Upper lobe of left lung (tissue), 6 donors: ENCODE measurements at places on chromosomes 1 and 21.

- no peak for DNase-seq
Measured at GRCh38 chr1:89538361-89538760, 13.7 kb downstream of the LRRC8B start.

GRCh38 chr1:150479927-150480352 lies 7.3 kb upstream of the TARS2 start:
- no peak for DNase-seq

- DNase-seq, result no peak
Measured at GRCh38 chr1:25034736-25035522, 104.9 kb upstream of the RUNX3 start.

GRCh38 chr1:51299981-51300670 lies 30.2 kb downstream of the TTC39A start:
- DNase-seq, result no peak

DNA sequence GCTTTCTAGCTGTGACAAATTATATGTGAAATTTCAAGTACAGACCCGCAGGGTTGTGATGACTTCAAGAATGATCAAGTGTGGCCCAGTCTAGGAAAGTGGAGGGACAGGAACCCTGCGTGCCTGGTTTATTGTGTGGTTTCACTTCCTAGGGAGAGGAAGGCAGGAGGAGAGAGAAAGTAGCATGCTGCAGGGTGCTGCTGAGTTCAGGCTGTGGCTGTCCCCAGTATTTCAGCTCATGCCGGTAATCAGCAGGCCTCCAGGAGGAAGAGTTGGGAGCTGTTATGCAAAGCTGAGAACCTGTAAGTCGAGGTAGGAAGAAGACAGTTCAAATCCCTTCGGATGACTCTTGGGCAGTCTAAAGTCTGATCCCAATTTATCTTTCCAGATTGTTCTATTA lies 140.4 kb downstream of the ROR1 start:
- no peak for DNase-seq

DNA sequence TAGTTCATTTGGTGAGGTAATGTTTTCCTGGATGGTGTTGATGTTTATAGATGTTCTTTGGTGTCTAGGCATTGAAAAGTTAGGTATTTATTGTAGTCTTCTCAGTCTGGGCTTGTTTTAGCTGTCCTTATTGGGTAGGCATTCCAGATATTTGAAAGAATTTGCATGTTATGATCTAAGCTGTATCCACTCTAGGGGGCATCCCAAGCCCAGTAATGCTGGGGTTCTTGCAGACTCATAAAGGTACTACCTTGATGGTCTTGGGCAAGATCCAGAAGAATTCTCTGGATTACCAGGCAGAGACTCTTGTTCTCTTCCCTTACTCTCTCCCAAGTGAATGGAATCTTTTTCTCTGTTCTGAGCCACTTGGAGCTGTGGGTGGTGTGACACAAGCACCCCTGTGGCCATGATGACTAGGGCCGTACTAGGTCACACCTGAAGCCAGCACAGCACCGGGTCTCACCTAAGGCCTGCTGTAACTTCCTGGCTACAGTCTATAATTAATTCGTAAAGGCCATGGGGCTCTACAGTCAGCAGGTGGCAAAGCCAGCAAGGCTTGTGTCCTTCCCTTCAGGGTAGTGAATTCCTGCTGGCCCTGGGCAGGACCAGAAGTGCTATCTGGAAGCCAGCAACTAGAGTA lies 74.8 kb upstream of the PDE4B start:
- DNase-seq, result no peak

DNA sequence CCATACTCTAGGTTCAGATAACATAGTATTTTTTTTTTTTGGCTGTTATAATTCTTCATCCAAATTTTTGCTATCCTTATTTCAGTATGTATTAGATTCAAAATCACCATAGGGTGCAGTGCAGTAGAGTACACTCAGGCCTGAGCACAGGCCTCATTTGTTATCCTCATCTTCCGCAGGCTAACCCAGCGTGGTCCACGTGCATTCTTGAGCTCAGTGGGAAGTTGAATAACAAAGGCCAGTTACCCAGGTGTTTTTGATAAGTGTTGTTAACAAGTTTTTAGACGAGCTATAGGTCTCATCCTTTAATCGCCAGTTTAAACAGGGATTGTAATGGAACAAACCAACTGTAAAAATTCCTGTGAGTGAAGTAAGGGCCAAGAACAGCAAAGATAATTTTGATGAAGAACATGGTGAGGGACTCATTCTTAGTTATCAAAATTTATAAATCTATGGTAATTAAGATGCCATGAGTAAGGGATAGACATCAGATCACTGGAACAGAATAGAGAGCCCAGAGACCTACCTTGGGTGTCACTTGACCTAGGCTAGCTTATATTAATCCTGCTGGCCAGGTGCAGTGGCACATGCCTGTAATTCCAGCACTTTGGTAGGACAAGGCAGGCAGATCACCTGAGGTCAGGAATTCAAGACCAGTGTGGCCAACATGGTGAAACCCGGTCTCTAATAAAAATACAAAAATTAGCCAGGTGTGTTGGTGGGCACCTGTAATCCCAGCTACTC lies 22.0 kb downstream of the FLVCR1 start:
- no peak for DNase-seq

DNA sequence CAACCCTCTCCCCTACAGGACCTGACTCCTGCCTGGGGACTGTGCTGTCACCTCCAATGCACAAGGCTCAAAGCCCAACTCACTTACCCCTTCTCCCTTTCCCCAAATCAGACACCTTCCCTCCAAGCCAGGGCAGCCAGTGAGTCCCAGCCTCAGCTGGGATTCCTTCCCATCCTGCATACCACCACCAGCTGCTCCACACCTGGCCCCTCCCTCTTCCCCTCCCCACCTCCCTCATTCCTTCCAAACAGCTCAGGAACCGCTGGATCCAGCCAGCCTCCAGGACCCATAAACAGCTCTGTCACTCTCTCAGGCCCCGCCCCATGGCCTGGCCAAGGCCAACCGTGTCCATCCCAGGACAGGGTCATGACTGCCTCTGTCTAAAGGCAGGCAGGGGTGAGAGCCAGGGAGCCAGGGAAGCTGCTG lies 41.4 kb downstream of the ACOT7 start:
- no peak for DNase-seq

DNA sequence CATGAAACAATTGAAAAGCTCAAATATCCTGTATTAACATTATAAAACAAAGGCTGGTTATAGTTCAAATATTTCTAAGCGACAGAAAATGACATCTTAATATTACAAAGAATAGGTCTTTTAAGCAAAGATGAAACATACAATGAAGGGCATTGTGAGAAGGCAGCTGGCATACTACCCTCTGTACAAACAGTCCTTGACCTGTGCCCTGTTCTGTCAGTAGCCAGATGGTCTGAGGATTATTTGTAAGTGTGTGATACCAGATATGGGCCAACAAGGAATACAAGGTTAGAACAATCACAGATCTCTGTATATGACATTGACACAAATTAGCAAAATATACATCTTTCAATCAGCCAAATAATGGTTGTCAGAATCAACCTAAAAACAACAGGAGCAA lies 1350.4 kb downstream of the AMY1C start:
- no peak for DNase-seq

GRCh38 chr1:35845766-35846165 lies 37.2 kb upstream of the AGO1 start:
- DNase-seq, result no peak

- DNase-seq, result no peak
Measured at GRCh38 chr1:7519861-7520395, 251.2 kb upstream of the VAMP3 start.

DNA sequence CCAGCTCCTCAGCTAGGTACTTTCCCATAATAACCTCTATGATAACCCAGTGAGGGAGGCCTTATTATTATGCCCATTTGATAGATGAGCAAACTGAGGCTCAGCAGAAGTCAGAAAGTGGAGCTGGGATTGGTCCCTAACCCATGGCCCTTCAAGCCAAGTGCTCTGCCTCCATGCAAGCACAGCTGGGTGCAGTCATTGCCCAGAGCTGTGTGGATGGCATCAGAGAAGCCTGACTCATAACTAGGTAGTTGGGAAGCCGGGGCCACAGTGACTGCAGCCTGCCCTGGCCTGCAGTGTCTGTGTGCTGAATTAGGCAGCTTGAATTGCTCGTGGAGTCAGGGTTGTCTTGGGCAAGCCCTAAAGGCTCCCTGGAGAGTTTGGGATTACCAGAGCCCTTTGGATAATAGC lies 89.9 kb upstream of the SLC2A1 start:
- no peak for DNase-seq

DNA sequence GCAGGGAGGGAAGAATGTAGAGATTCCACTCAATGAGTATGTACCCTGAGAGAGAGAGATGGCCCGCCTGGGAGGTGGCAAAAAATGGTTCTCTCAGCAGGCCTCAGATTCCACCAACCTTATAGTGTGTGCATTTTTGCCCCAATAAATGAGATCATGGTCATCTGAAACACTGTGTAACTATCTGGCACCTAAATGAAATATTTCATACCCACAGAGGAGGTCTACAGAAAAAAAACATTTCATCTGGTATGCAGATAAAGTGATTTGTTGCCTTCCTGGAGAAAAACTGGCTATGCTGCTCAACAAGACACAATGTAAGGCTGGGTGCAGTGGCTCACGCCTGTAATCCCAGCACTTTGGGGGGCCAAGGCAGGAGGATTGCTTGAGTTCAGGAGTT lies 4.9 kb downstream of the TMCO2 start:
- DNase-seq, result no peak

DNA sequence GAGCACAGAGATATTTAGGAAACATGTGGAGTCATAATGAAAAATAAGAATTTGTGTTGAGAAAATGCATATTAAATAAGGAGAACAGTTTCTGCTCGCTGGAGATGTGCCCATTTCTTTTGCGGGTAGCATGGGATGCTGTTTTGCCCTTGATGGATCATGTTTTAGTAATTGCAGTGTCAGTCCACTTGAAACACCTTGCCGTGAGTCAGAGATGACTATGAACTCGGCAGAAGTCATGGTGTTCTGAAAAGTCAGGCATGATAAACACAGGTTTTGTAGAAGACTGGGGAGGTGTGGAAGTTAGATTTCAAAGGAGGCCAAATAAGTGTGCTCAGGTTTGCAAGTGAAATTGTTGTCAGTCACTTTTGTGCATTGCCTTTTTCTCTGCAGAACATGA lies 315.0 kb upstream of the LRRC7 start:
- DNase-seq, result no peak

- DNase-seq, result no peak
Measured at GRCh38 chr21:32717851-32718316, 9.9 kb downstream of the SYNJ1 start.

- DNase-seq, result no peak
Measured at GRCh38 chr1:153441238-153441755, 19.2 kb downstream of the S100A7 start.

DNA sequence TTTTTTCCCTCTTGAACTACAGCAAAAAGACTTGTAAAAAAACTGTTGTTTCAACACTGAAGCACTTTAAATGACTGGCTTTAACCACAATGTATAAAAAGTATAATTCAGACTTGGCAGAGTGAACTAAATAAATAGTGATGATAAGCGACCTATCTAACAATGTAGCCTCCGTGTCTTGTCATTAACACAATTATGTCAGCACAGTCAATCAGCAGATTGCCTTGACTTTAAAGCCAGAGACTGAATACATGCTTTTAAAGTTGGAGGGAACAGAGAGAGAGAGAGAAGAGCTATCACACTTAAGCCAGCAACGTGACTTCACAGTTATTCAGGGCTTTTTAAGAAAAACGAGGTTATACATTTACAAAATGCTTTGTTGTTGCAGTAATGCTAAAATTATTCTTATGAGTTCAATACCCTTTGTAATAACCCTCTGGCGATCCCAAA lies 378.1 kb downstream of the LMO4 start:
- DNase-seq, result no peak

GRCh38 chr1:36136535-36136934 lies 11.5 kb upstream of the COL8A2 start:
- no peak for DNase-seq

- DNase-seq, result peak; percentile 58
Measured at GRCh38 chr1:22257290-22258275, 114.7 kb upstream of the WNT4 start.

DNA sequence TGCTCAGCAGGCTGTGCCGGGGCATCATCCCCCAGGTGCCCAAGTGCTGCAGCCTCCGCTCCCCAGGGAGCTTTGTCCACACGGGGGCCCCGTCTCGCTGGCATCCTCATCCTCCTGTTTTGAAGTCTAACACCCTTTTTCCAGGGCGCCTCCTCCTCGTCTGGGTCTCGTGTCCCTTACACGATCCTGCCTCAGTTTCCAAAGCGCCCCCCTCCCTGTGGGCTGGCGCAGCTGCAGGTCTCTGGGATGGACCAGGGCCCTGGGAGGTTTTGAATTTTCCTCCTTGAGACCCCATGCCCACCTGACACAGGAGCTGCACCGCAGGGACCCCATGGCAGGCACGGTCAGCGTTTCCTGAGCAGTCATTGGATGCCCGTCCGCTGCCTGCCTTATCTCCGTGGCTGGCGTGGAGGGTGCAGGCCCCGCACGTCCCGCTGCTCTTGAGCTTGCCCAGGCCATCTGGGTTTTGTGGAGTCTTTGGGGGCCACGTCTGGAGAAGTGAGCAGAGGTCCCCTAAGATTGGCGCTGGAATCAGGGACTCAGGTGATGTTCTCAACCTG lies 37.4 kb upstream of the DIP2A start:
- DNase-seq, result no peak

GRCh38 chr1:95384567-95384966 lies 150.6 kb downstream of the RWDD3 start:
- no peak for DNase-seq

GRCh38 chr21:29719521-29719920 lies 220.3 kb downstream of the GRIK1 start:
- no peak for DNase-seq

DNA sequence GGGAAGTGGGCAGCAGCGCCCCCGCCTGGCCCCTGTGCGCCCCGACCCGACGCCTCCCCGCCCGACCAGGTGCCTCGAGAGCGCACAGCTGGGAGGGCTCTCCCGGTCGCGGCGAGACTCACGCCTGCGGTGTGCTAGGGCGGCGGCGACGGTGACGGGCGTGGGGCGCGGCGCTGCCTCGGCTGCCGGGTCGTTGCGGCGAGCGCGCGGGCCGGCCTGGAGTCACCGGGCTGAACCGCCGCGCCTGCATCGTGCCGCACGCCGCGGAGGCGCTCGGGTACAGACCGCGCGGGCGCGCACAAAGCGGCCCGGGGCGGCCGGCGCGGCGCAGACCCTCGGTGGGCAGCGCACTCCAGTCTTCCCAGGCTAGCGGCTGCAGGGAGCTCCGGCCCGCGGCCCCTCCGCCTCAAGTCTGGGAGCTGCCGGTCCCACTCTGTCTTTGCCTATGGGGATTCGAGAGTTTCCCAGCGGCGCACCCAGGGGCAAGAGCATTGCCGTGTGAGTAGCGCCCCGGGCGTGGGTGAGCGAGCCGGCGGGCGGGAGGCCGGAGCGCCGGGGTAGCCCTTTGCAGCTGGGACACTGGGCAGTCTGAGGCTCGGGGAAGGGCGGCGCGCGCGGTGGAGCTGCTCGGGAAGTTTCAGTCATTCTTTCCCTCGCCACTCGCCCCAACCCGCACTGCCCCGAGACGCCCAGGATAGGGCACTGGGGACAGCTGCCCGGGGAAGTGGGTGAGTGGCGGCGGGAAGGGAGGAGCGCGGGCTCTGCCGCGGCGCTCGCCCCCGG lies at the start of gene SLC35F3:
Gene SLC35F3 (plus strand): TSS at position 44 of the 783 bp plus-strand sequence.
- no peak for DNase-seq

- DNase-seq, result no peak
Measured at GRCh38 chr1:207817166-207817565, 65.3 kb downstream of the CD46 start.

- no peak for DNase-seq
Measured at GRCh38 chr1:226268421-226269124, 40.4 kb downstream of the LIN9 start.

GRCh38 chr1:229106526-229107125 lies 164.3 kb upstream of the RAB4A start:
- no peak for DNase-seq

- no peak for DNase-seq
Measured at GRCh38 chr1:158978730-158979129, 31.0 kb upstream of the IFI16 start.

GRCh38 chr1:19344372-19344810 lies 32.3 kb downstream of the SLC66A1 start:
- peak; percentile 51 for DNase-seq
